Prostate gland (tissue), 2 donors: ENCODE measurements at places on chromosomes 1 and 21. TPM values are rescaled to one million over a fixed set of nuclear protein-coding genes. Genes with fewer than 3 reads are reported as not detected.

GRCh38 chr1:171457412-171457811, 27.9 kb upstream of the PRRC2C start:
- DNase-seq: no peak

- DNase-seq: no peak
Observed at GRCh38 chr1:234942012-234942332, 186.7 kb downstream of the TOMM20 start.

Gene AURKAIP1
- 152 TPM for total RNA-seq

Gene PPP1R15B
- 45.0 TPM for total RNA-seq

Gene TPTE
- total RNA-seq: 17.2 TPM

DNA sequence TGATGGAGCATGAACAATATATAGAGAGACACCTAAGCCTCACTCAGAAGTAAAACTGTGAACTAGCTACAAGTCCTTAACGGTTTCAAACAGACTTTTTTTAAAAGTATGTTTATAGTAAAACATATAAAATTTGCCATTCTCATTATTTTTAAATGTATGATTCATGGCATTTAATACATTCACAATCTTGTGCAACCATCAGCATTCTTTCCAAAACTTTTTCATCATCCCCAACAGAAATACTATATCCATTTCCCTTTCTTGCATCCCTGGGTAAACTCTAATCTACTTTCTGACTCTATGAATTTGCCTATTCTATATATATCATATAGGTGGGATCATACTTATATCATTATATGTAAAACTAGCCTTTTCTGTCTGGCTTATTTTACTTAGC, 25.5 kb downstream of the EVI5 start:
- DNase-seq: no peak

GRCh38 chr1:23381233-23381885, 11.7 kb upstream of the ZNF436 start:
- no peak for DNase-seq

- no peak for DNase-seq
Observed at GRCh38 chr1:48859456-48859855, 82.8 kb upstream of the BEND5 start.

Gene APOBEC4
- total RNA-seq: not detected

Gene F5
- 8.4 TPM for total RNA-seq

DNA sequence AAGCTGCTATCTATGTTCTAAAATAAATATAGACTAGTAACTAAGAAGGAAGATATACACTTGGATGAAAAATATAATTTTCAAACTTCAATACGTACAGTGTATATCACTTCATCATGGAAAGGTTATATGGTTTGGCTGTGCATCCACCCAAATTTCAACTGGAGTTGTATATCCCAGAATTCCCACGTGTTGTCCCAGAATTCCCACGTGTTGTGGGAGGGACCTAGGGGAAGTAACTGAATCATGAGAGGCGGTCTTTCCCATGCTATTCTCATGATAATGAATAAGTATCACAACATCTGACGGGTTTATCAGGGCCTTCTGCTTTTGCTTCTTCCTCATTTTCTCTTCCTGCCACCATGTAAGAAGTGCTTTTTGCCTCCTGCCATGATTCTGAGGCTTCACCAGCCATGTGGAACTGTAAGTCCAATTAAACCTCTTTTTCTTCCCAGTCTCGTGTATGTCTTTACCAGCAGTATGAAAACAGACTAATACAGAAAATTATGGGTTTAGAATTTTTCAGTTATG, 10.7 kb downstream of the NEGR1 start:
- DNase-seq: no peak

DNA sequence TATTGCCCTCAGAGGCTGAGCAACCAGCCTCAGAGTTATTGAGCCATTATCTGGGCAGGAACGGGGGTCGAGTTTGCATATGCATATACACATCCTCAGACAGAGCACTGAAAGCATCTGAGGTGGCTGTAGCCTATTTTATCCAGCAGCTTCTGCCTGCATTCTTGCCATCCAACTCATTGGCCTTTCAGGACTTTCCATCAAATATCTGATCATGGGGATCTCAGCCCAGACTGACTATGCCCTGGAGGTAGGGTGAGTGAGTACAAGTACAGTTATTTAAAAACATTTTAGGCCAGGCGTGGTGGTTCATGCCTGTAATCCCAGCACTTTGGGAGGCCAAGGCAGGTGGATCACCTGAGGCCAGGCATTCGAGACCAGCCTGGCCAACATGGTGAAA, 1.8 kb upstream of the MTF1 start:
- DNase-seq: no peak

GRCh38 chr1:222047366-222047765, 305.5 kb upstream of the DUSP10 start:
- no peak for DNase-seq

DNA sequence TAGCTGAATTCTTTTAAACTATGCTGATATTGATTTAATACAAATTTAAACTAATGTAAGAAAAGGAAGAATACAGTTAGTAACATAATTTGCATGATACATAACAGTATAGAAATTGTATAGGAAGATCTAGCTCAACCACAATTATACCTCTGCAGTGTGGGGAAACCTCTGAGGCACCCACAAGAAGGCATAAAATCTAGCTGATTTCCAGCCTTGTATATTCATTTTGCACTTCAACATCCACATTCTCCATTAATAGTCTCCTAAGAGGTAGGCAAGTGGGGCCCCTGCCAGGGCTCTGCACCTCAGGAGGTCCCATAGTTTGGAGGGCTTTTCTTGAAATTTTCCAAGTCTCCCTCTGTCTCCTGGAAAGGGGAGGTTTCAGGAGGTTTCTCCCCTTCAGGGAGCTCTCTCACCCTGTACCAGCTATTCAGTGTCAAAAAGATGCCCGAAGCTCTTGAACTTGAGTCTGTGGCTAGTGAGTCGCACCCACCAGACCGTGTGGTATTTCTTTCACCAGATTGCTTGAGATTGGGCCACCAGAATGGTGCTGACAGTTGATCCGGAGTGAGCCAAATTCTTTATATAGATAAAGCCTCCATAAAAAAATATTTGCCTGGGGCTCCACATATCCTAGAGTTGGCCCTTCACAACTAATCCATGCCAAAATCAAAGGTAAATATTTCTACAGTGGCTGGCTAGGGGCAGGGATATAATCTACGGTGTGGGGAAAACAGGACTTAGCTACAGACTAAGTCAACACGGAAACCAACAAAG, 108.2 kb downstream of the TIAM1 start:
- DNase-seq: no peak
